HS-5 (cell line): ENCODE measurements at places on chromosomes 12 and 14.

DNA sequence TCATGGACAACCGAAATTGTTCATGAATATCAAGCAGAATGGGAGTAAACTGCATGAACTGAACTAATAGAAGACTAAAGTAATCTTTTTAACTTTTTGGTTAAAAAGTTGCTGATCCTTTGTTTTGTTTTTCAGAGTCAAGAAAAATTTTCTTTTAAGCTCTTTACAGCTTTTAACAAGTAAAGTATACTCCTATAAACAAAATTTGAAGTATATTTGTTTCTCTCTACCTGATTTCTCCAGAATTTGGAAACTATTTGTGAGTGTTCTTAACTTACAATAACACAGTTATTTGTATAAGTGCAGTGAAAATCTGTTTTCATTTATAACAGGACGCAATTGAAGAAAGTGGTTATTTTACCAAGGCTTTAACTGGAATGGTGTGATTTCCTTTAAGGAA, 12.2 kb upstream of the LRRK2 start:
- no peak for DNase-seq

GRCh38 chr12:46686267-46686942, 139.4 kb downstream of the SLC38A4 start:
- DNase-seq = no peak

DNA sequence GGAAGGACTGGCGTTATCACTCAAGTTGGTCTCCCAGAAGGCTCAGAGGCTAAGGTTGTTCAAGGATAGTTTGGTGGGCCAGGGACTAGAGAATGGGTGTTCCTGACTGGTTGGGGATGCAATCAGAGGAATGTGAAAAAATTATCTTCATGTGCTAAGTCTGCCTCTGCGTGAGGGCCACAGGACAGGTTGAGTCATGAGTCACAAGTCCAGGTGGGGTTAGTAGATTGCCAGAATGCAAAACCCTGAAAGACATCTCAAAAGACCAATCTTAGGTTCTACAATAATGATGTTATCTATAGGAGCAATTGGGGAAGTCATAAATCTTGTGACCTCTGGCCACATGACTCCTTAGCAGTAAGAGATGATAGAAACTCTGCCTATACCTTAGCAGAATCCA, 220.1 kb upstream of the EEA1 start:
- no peak for DNase-seq

DNA sequence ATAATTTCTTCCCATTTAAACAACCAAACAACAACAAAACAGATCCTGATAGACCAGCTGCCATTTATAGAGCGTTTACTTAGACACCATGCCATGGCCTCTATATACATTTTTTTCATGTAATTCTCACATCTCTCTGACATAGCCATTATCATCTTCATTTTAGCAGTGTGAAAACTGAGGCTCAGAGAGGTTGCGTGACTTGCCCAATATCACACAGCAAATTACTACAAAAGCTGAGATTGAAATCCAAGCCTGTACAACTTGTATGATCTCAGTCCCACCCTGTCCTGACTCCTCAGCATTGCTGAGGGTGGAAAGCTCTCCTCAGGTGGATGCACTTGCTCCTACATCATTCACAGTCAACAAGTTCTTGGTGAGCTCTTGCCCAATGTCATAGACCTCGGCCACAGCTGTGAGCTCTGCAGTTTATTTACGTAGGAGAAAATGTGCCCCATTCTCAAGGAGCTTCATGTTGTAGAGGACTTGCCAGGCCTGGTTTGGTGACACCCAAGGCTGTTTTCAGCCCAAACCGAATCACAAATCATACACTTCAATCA, 55.5 kb downstream of the CRACR2A start:
- no peak for DNase-seq

GRCh38 chr12:39427360-39427808, 15.5 kb downstream of the KIF21A start:
- no peak for DNase-seq

DNA sequence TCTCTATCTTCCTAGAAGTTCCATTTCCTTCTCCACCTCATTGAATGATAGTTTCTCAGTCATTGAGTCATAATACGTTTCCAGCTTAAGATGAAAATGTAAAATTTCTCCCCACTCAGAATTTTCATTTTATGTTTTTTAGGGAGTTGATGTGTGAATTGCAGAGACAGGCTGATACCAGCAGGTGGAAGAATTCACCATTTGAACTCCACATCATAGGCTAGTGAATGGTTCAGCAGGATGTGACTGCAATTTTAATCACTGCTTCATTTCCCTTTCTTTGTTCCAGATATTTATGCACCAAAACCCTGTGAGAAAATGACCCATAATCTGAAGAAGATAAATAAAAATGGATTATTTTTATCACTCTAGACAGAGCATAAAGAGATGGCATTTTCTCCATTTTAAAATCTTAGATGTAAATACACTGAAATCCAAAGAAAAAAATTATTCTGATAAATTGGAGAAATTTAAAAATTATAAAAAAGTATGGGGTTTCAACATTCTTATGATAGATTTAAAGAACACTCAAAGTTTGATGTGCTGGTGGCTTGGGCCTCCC, 10.6 kb upstream of the PYGL start:
- no peak for DNase-seq

- DNase-seq = no peak
These were observed 23.8 kb downstream of the JAG2 start for GRCh38 chr14:105144666-105145380.

- DNase-seq = no peak
These were observed 199.3 kb upstream of the PPFIA2 start for GRCh38 chr12:81958406-81958805.

GRCh38 chr14:105974902-105975301, 448.5 kb downstream of the TMEM121 start:
- DNase-seq = no peak

GRCh38 chr14:80047761-80048160, 163.5 kb downstream of the DIO2 start:
- DNase-seq = no peak

DNA sequence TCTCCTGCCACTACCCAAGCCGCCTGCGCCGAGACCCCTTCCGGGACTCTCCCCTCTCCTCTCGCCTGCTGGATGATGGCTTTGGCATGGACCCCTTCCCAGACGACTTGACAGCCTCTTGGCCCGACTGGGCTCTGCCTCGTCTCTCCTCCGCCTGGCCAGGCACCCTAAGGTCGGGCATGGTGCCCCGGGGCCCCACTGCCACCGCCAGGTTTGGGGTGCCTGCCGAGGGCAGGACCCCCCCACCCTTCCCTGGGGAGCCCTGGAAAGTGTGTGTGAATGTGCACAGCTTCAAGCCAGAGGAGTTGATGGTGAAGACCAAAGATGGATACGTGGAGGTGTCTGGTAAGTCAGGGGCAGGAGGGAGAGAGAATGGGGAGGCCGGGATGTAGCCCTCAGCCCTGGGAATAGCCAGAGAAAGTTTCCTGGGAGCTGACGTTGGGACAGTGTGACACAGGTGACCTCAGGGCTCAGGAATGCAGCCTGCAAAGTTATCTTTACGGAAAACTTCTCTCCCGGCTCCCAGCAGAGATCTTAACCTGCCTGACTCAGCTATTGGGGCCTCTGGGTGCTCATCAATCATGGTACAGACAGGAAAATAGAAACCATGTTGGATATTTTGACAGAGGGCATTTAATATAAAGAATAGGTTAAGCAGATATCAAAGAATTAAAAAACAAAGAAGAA, 747 bp downstream of the HSPB8 start:
- no peak for DNase-seq

DNA sequence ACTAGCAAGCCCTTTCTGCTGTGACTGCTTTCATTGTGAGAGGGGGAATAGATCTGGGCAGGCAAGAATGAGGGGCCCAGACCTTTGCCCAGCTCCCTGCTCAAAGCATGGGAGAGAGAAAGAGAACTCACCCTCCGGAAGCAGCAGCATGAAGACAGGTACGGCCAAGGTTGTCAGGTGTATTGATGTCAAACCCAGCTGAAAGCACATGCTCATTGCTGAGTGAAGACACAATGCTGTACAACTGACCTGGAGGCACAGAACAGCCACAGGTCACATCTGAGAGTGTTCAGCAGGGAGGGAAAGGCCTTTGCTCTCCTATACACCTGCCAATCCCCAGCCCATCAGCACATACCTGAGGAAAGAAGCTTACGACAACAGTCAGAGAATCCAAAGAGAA, 5.5 kb downstream of the ANKRD52 start:
- DNase-seq = no peak

DNA sequence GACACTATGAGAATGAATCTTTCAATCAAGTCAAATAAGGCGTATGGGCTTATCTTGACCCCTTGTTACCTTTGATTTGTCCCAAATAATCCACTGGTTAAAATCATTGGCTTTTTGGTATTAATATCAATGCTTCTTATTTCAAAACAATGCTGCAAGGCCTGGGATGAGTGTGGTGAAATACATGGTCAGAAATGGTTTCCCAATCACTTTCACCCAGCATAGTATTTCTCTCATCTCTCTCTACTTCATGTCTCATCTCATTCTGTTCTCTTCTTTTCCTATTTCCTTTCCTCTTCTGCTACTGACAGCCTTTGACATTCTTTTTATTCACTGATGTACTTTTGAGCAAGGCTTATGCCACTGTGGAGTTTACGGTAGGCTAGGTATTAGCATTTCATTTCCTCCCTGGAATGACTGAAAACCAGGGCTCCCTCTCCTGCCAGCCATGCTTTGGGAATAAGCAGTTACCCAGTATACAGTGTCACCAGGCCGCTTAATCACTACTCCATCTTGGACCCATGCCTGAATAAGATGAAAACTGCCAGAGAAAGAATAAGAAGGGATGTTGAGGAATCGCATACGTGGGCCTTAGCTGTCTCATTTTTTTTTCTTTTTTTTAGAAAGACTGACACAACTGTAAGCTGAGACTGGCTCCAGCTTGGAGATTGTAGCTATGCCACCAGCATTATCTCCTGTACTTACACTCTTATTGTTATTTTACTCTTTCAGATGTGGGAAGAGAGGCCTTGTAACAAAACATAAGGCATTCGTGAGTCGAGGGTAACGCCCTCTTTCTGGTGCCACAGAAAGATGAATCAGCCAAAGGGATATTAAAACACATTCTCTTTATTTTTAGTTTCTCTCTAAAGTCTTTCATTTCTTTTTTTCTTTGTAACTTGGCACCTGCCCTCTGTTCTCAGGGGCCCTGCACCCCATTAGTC, 53.5 kb downstream of the IGF1 start:
- no peak for DNase-seq

DNA sequence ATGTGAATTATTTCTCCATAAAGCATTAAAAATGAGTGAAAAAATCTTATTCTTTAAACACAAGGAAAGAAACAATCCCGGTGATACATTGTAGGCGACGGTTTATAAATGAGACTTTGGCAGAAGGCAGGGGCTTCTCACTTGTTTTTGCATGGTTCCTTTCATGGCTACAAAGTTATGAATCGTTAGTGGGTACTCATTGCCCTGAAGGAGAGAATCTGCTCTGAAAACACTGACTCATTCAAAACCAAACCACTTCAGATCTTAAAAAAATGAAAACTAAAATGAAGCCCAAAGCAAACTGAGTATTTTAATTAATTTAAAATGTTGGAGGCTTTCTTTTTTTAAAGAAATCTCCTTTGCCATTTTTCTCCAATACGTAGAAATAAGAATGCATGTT, 41.4 kb upstream of the AMIGO2 start:
- DNase-seq = no peak

DNA sequence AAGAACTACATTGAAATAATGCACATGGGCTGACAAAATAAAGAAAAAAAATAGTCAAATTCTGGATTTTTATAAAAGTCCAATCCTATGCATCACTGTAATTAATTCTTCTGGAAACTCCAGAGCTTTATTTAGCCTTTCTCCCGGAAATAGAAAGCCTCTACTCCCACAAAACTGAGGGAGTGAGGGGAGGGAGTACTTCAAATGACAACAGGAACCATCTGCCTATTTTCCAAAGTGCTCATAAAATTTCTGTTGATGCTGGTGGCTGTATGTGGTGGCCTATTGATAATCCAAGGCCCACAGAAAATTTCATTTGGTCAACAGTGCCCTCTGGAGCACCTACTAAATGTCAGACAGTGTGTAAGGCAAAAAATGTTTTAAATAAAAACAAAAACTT, 64.6 kb downstream of the KIF21A start:
- DNase-seq = no peak

GRCh38 chr14:104271391-104271790, 133.0 kb downstream of the KIF26A start:
- DNase-seq = no peak

DNA sequence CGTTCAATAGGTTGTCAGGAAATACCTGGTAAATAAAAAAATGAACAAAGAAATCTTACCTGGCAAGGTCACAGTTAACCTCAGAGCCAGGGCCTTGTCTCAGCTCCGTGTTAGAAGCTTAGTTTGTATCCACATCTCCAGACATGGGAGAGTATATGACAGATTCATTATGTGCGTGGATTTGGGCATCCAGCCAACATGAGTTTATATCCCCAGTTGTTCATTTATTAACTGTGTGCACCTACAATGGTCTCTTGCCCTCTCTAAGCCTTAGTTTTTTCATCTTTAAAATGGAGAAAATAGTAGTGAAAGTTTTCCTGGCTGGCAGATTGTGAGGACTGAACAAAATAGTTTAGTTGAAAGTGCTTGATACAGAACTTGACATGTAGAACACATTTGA, 437.8 kb downstream of the NPAS3 start:
- no peak for DNase-seq

DNA sequence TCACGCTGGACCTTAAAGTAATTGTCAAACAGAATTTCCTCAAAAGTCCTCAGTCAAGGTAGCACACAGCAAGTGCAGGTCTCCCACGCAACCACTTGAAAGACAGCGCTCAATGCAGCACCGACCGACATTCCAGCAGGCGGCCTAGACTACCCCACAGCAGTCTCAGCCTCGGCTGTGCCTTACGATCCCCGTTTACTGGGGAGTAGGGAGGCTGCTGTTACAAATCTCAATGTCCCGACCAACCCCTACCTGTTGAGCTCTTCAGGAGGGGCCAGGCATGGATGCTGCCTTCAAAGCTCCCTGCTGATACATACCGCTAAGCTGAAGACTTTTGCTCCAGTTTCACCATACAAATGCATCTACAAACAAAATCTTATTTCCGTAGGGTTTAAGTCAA, 21.8 kb downstream of the VPS37B start:
- DNase-seq = no peak

GRCh38 chr12:101945369-101946232, 68.2 kb downstream of the DRAM1 start:
- no peak for DNase-seq

- no peak for DNase-seq
These were observed 1.2 kb downstream of the FBXO34 start for GRCh38 chr14:55272387-55272786.

DNA sequence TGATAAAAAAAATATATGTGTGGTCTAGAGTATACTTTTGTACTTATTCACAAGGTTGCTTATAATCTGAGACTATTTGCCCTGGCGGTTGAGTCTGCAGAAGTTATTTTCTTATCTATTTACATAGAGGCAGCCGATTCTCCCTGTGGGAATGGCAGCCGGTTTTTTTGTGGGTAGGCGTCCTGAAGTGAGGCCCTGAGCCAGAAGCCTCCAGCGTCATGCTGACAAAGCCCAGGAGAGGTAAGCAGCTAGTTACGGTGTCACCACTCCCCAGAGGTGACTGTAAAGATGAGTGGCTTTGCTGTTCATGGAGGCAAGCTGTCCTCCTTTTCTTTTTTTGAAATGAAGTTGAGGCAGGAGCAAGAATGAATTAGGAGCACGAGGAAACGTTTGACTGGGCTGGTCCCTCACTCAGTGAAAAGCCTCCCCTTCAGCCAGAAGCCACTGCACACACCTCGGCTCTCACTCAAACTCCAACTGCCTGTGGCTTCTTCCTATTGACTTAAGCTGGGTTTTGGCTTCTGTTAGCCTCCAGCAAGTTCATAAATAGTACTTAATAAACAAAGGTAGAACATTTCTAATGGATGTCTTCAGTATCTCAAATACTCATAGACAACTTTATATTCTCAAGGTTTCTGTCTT, 21.5 kb downstream of the PAX9 start:
- DNase-seq = no peak

- no peak for DNase-seq
These were observed 123.8 kb upstream of the LRFN5 start for GRCh38 chr14:41482861-41483260.
